ENCODE measurements at places on chromosomes 5 and 9. TPM values are rescaled to one million over a fixed set of nuclear protein-coding genes. Genes with fewer than 3 reads are reported as not detected.

Gene JAKMIP2
- 1.1 TPM for total RNA-seq

Gene TAS2R1
- not detected for total RNA-seq

Gene PRR16
- 21.3 TPM for total RNA-seq

Gene ANGPTL2
- total RNA-seq, result 19.9 TPM

Gene CCL21
- total RNA-seq, result not detected

Gene IL5
- total RNA-seq, result not detected

Gene SH3RF2
- total RNA-seq, result 0.20 TPM

Gene INSL4
- not detected for total RNA-seq

Gene USP20
- total RNA-seq, result 7.0 TPM

Gene GPRIN1
- total RNA-seq, result 8.0 TPM

Gene FBP1
- total RNA-seq, result not detected

Gene SV2C
- total RNA-seq, result not detected

Gene MEGF10
- 0.39 TPM for total RNA-seq

Gene SLC46A2
- total RNA-seq, result not detected

Gene ATP6V1G1
- total RNA-seq, result 74.2 TPM

Gene ACSL6
- not detected for total RNA-seq

Gene SPINK5
- total RNA-seq, result not detected

Measured in subcutaneous preadipocyte (primary cell).